ENCODE measurements at places on chromosomes 7 and 10.

DNA sequence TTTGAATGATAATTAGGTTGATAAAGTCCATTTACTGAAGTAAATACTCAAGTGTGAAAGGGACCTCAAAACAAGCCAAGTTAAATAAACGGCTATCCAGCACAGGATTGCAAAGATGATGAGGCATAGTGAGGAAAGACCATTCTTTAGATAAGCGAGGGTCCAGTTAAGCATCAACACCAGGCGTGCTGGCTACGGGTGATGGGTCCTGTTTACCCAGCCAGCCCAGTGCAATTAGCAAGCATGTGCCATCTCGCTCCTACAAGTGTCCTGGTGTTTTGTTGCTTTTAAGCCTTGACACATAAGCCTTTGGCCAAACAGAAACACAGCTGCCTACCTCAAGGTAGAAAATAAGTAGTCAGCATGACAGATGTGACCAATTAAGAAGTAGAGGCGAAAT lies 7.1 kb downstream of the NEBL start:
- DNase-seq: no peak

GRCh38 chr7:131000873-131001272 lies 266.9 kb upstream of the KLF14 start:
- no peak for DNase-seq

GRCh38 chr10:17213646-17214349 lies 12.3 kb upstream of the TRDMT1 start:
- no peak for DNase-seq

DNA sequence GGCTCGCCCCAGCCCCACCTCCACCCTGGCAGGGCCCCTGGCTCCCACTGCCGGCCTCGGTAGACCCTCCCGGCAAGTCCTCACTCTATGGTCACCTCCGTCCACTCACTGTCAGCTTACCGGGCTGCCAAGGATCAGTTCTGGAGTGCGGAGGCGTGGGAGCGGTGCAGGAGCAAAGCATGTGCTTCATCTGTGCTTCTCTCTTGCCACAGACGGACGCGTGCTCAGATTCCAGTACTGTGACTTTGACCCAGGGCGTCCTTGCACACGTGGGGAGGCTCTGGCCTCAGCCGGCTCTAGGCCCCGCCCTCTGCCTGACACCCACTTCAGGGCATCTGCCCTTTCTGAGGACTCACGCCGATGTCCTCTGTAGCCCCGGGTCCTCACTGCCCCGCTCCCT lies 547.5 kb upstream of the FOXK1 start:
- DNase-seq: no peak

DNA sequence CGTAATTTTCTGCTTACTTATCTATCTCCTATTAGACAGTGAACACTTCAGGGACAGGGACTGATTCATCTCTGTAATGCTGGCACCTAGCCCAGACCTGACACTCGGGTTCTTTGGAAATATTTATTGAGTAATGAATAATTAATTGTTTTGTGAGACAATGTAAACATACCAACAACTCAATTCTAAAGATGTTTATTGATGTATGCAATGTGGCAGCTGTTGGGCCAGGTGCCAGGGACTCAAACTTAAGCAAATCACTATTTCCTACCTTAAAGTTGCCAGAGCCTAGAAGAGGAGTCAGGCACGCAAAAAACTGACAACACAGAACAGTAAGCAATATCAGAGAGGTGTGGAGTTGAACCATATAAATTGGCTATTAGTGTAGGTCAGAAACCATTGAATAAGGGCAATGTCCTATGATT lies 63.6 kb upstream of the BMPER start:
- no peak for DNase-seq

GRCh38 chr10:127882801-127883459 lies 9.8 kb downstream of the CLRN3 start:
- no peak for DNase-seq

GRCh38 chr10:31648966-31649365 lies 279.7 kb downstream of the ARHGAP12 start:
- DNase-seq: no peak

- no peak for DNase-seq
Observed at GRCh38 chr10:70455213-70455630, 13.7 kb upstream of the NODAL start.

- DNase-seq: no peak
Observed at GRCh38 chr7:80844916-80845315, 73.9 kb downstream of the SEMA3C start.

GRCh38 chr7:88262562-88262961 lies 42.7 kb upstream of the SRI start:
- no peak for DNase-seq

GRCh38 chr10:49484486-49485235 lies 54.3 kb downstream of the ERCC6 start:
- no peak for DNase-seq

DNA sequence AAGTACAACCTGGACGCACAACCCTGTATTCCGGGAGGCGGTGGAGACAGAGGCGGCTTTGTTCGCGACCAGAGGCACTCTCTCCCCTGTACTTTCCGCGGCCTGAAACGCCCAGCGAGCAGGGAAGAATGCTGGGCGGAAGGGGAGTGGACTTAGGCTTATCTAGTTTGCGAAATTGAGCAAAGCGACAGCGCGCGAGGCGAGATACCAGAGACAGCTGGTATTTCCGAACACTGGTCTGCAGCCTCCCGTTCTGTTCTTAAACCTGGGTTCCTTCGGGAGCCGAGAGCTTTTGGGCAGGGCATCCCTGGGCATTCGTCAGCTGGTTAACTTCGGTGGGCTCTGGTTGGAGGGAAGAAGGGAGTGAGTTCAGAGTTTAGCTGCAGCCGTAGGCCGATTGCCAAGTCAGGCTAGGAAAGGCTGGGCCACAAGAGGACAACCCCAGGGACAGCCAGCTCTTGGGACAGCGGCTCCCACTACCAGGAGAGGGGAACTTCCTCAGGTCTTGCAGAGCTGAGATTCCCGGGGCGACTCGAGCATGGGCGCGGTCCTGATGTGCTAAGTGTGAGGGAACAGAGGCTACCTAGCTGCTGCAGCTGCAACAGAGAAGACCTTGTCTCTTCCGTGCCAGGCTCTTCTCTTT lies 3.9 kb downstream of the HMX3 start:
- no peak for DNase-seq
